ENCODE measurements at places on chromosomes 13 and 19.
A peak's percentile ranks its signal among the peaks of the same experiment; 100 is the strongest.

GRCh38 chr19:20278342-20278741, 111.3 kb downstream of the ZNF486 start:
- no peak overlapping the region for H3K27ac ChIP-seq
- H3K4me3 ChIP-seq, result no peak overlapping the region
- DNase-seq, result no peak
- H3K27me3 ChIP-seq, result no peaks in the 10 kb centered on the region
- H3K36me3 ChIP-seq, result no peaks in the 10 kb centered on the region
- H3K4me1 ChIP-seq, result no peaks in the 10 kb centered on the region

GRCh38 chr13:97285221-97285955, 63.3 kb downstream of the MBNL2 start:
- H3K4me3 ChIP-seq, result no peak overlapping the region
- no peaks in the 10 kb centered on the region for H3K4me1 ChIP-seq
- no peak overlapping the region for H3K27ac ChIP-seq
- H3K36me3 ChIP-seq, result no peaks in the 10 kb centered on the region
- DNase-seq, result no peak
- H3K27me3 ChIP-seq, result no peaks in the 10 kb centered on the region

- H3K27me3 ChIP-seq, result peaks cover 8% of the 10 kb centered on the region
- no peak for DNase-seq
- H3K4me3 ChIP-seq, result no peak overlapping the region
- H3K36me3 ChIP-seq, result no peaks in the 10 kb centered on the region
These were observed 59.4 kb downstream of the LACC1 start for GRCh38 chr13:43939086-43939485.

- H3K27me3 ChIP-seq, result no peaks in the 10 kb centered on the region
- no peak for DNase-seq
- no peak overlapping the region for H3K4me3 ChIP-seq
- no peaks in the 10 kb centered on the region for H3K36me3 ChIP-seq
- H3K4me1 ChIP-seq, result peaks cover 35% of the 10 kb centered on the region
- peak overlapping the region; percentile 37 for H3K27ac ChIP-seq
These were observed 340.7 kb downstream of the SLC7A1 start for GRCh38 chr13:29254626-29255370.

GRCh38 chr19:35644987-35645679, 3.0 kb upstream of the COX6B1 start:
- peak overlapping the region; percentile 73 for H3K27ac ChIP-seq
- no peaks in the 10 kb centered on the region for H3K27me3 ChIP-seq
- H3K36me3 ChIP-seq, result peaks cover 1% of the 10 kb centered on the region
- peak; percentile 93 for DNase-seq

- H3K36me3 ChIP-seq, result no peaks in the 10 kb centered on the region
- peaks cover 2% of the 10 kb centered on the region for H3K27me3 ChIP-seq
- no peak overlapping the region for H3K4me3 ChIP-seq
- no peaks in the 10 kb centered on the region for H3K4me1 ChIP-seq
- no peak overlapping the region for H3K27ac ChIP-seq
These were observed 133.5 kb downstream of the UQCRFS1 start for GRCh38 chr19:29079356-29080032.

GRCh38 chr13:113730258-113730691, 28.8 kb upstream of the TMEM255B start:
- no peak overlapping the region for H3K4me3 ChIP-seq
- H3K27ac ChIP-seq, result no peak overlapping the region
- H3K4me1 ChIP-seq, result no peaks in the 10 kb centered on the region
- no peak for DNase-seq
- H3K36me3 ChIP-seq, result no peaks in the 10 kb centered on the region

All from DND-41 (cell line).